Activated CD8-positive, alpha-beta memory T cell treated with anti-CD3 and anti-CD28 coated beads, Interleukin-2, amount 10 ng/mL, durations not matched to agents 7 days and 5 days (primary cell): ENCODE measurements at places on chromosomes 5 and 9. TPM values are rescaled to one million over a fixed set of nuclear protein-coding genes. Genes with fewer than 3 reads are reported as not detected.

- no peak for DNase-seq
- H3K36me3 ChIP-seq = no peaks in the 10 kb centered on the region
- H3K27me3 ChIP-seq = no peaks in the 10 kb centered on the region
- H3K27ac ChIP-seq = no peak overlapping the region
- H3K4me1 ChIP-seq = no peaks in the 10 kb centered on the region
- H3K4me3 ChIP-seq = no peak overlapping the region
These were observed 98.4 kb downstream of the CRB2 start for GRCh38 chr9:123454361-123454760.

GRCh38 chr9:129113645-129114304 is 2.6 kb downstream of the PTPA start:
- H3K27ac ChIP-seq = no peak overlapping the region
- H3K4me3 ChIP-seq = no peak overlapping the region
- no peaks in the 10 kb centered on the region for H3K27me3 ChIP-seq
- H3K36me3 ChIP-seq = peaks cover 3% of the 10 kb centered on the region
- peaks cover 33% of the 10 kb centered on the region for H3K4me1 ChIP-seq
- DNase-seq = no peak

- no peak for DNase-seq
- H3K27me3 ChIP-seq = no peaks in the 10 kb centered on the region
- peak overlapping the region; percentile 12 for H3K27ac ChIP-seq
- no peak overlapping the region for H3K4me3 ChIP-seq
- H3K4me1 ChIP-seq = peaks cover 50% of the 10 kb centered on the region
- peaks cover 17% of the 10 kb centered on the region for H3K36me3 ChIP-seq
These were observed 12.0 kb downstream of the PDGFRB start for GRCh38 chr5:150143350-150144245.

EGFLAM gene
- not detected for total RNA-seq

PRR16 gene
- not detected for total RNA-seq

DNA sequence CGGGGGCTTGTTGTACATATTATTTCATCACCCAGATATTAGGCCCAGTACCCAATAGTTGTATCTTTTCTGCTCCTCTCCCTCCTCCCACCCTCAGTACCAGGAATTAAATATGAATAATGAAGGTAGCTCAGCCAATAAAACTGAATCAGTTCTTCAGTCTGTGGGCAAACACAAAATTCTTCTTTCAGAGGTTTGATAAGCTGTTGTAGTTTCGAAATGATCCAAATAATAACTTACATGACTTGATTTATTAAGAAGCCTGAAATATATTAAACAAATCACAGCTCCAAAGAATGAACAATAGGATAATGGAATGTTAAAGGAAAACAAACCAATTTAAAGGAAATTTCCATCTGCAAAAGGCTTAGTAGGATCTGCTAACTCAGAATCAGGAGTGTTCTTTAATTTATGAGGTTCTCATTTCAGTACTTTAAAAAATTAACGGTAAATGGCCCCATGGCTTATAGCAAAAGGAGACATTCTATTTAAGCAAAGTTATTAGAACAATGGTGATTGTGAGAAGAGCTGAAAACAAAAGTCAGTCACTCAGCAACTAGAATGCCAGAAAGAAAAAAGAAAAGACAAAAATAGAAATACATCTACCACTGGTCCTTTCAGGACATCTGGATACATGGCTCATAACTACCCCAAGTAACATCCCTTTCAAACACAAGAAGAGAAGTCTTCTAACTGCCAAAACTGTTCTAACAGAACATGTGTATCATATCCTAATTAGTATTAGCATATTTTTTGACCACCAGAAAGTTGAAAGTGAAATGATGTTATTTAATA is 62.4 kb downstream of the NR3C1 start:
- H3K36me3 ChIP-seq = peaks cover 23% of the 10 kb centered on the region
- no peak for DNase-seq
- H3K27me3 ChIP-seq = no peaks in the 10 kb centered on the region
- no peak overlapping the region for H3K27ac ChIP-seq
- no peak overlapping the region for H3K4me3 ChIP-seq
- H3K4me1 ChIP-seq = peaks cover 9% of the 10 kb centered on the region
